Naive thymus-derived CD8-positive, alpha-beta T cell (primary cell): ENCODE measurements at places on chromosomes 11 and 22. TPM values are rescaled to one million over a fixed set of nuclear protein-coding genes. Genes with fewer than 3 reads are reported as not detected.

EPS8L2 gene
- 8.2 TPM for total RNA-seq

SYT9 gene
- total RNA-seq, result not detected

P2RX3 gene
- total RNA-seq, result not detected

ACAD8 gene
- total RNA-seq, result 37.2 TPM

KRTAP5-1 gene
- total RNA-seq, result not detected

GRK3 gene
- 8.5 TPM for total RNA-seq

BLID gene
- total RNA-seq, result not detected

DHCR7 gene
- total RNA-seq, result 17.1 TPM

C1QTNF4 gene
- 0.91 TPM for total RNA-seq

MPEG1 gene
- total RNA-seq, result 5.9 TPM

MACROD1 gene
- total RNA-seq, result 14.4 TPM

- no peak for DNase-seq
These were observed 146.0 kb downstream of the OPCML start for GRCh38 chr11:133386262-133386661.

- peak; percentile 44 for DNase-seq
These were observed 39.1 kb upstream of the CREB3L1 start for GRCh38 chr11:46238078-46238966.

DNA sequence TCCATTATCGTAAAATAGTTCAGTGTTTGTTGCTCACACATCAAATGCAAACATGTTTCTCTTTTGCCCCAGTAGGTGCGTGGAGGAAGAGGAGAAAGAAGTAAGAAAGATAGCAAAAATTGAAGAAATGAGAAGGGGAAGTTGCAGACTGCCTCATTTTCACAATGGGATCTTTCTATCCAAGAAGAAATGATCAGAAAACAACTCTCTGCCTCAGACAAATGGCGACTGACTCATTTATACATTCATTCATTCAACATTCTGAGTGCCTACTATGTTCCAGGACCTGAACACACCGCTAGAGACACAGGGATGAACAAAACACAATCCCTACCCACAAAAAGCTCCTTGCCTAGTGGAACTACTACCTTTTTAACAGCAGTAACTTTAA lies 367 bp downstream of the HPS5 start:
- DNase-seq, result no peak

DNA sequence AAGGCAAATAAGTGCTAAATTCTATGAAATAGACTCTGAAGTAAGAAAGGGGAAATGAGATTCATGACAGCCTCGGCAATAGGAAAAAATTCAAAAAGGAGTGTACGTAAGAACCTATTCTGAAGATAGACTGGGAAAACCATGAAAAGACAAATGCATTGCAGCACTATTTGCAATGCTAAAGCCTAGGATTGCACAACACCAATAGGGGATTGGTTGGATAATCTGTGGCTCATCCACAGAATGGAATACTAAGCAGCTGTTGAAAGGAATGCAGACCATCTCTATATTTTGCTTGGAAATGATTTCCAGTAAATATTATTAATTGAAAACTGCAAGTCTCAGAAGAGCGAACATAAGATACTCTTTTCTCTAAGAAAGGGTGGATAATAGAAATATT lies 91.7 kb upstream of the CLMP start:
- no peak for DNase-seq

GRCh38 chr11:69422645-69423044 lies 58.8 kb upstream of the LINC01488 start:
- no peak for DNase-seq

DNA sequence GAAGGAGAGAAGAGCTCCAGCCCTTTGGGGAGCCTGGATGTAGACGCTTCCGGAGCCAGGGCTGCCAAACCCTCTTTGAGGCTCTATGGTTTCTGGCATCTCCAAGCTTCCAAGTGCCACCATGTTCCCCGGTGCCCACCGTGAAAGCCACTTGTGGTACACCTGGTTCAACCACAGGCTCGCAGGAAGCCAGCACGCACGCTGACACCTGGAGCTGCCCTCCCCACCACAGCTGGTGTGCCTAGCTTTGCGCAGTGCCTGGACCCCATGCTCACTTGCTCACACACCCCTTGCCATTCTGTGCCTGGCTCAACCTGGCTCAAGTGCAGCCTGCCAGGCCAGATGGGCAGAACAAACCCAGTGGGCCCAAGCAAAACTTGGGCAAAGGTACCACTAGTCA lies 831.4 kb downstream of the DLG2 start:
- no peak for DNase-seq

GRCh38 chr11:70836071-70836470 lies 416.3 kb downstream of the SHANK2 start:
- DNase-seq, result no peak

- DNase-seq, result no peak
These were observed 20.0 kb downstream of the PPFIA1 start for GRCh38 chr11:70290361-70291065.

DNA sequence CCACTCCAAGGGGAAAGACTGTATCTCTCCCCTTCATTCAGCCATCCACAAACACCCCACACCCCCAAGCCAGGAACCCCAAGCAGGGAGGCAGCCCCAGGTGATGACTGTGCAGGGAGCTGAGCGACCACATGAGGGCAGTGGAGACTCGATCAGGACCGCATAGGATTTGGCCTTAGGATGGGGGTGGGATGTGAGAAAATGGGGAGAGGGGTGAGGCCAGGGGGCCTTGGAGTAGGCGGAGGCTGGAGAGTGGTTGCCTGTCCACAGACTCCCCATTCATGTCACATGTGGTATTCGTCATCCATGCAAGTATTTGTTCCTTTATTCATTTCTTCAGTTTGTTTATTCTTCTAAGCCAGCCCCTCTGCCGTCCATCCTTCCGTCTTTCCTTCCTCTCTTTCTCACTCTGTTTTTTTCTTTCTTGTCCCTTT lies 2.7 kb upstream of the RHOD start:
- peak; percentile 26 for DNase-seq

GRCh38 chr11:45662665-45663485 lies 2.5 kb downstream of the CHST1 start:
- DNase-seq, result no peak

DNA sequence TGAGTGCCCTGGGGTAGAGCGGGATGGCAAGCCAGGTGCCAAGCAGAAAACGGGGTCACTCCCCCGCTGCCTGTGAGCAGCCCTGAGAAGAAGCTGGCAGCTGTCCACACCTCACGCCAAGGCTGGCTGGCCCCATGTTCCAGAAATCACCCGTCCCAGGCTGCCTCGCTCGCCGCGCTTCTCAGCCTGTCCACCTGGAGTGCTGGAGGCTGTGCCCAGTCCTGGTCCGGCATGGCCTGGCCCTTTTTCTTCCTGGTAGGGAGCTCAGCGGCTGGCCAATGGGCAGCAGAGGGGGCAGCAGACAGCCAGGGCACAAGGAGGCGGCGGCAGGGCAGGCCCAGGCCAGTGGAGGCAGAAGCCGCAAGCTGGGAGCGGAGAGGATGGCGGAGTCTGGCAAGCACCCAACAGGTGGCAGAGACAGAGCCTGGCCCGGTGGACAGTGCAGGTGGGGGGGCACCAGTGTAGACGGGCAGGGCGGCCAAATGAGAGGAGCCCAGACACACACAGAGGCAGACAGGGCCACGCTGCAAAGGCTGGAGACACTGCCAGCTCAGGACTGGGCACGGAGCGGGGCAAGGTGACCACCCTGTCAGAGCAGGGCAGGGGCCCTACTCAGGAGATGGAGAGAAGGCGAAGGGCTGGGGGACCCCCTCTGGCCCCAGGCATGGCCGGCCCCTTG lies 37.2 kb upstream of the TH start:
- DNase-seq, result no peak

DNA sequence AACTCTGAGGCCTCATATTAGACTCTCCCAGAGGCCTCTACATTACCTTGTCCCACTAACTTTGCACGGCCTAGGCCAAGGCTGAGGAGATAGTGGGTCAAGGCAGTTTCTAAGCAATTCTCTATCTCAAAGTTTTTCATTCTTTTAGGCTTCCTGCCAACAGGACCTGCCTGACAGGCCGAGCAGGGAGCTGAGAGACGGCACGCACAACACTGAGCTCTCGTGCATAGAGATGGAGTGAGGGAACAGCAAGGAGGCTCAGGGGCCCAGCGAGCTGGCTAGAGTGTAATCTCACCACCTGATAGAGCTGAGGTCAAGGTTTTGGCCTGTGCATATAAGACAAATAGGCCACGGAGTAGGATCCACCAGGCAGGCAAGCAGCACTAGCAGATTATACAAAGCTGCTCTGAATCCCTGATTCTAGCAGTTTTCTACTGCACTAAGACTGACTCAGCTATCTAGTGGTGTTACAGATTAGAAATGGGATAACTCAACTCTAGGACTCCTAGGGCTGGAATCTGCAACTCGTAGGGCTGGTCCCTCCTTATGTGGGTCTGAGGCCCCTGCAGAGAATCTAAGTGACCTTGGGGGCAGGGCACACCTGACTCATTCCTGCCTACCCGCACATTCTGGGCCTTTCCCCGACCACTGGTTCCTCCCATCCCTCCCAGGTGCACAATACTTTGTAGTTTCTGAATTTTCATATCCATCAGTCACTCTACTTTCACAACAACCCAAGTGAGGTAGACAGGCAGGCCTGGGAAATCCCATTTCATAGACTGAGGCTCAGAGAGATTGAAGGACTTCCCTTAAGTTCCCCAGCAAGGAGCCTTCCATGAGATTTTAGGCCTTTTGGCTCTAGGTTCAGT lies 1.7 kb downstream of the CYB5R2 start:
- no peak for DNase-seq

DNA sequence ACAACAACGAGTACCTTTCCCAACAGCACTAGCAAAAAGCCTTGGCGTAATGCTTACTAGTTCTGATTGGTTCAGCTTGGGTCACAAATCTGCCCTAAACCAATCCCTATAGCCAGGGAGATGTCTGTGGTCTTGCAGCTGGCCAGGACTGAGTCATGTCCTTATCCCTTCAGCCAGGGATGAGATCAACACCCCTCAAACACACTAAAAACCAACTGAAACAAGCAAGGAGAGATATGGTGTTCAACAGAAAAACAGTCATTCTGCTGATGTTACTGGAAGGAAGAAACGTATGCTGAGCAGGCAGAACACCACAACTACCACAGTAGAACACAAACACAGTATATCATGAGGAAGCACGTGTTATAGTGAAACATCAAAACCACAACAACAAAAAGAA lies 375.6 kb downstream of the LARGE1 start:
- DNase-seq, result no peak

- no peak for DNase-seq
These were observed 116.2 kb downstream of the KIAA1671 start for GRCh38 chr22:25068707-25069106.

- DNase-seq, result no peak
These were observed at the start of gene SPTBN2 for GRCh38 chr11:66728693-66729385. SPTBN2 (minus strand) TSS chr11:66729216; CDS start chr11:66721240, 7,976 bp downstream.

DNA sequence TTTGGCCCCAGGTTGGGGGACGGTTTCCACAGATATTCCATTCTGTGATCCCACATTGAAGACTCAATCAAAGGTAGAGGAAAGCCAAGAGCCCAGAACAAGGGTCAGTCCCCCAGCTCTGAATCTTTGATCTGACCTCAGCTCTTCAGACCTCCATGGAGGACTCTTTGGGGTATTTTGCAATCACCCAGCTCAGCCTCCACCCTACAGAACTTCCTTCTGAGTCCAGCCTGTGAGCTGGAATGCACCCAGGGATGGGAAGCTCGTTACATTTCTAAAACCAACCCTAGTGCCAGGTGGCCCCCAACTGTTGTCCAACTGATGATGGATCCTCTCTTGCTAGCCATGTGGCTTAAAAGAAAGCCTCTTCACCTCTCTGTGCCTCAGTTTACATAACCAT lies 335.3 kb downstream of the MN1 start:
- DNase-seq, result no peak

DNA sequence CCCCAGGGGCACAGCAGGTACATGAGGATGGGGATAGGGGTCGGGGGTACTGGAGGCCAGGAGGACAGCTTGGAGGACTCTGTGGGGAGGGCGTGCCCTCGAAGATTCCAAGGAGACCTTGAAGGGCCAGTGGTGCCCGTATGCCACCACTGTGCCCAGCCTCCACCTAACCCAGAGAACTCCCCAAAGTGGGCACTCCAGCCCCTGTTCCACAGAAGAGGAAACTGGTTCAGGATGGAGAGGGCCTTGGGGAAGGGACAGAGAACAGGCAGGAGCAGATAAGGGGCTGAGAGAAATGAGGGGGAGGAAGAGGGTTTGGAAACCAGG lies 2.2 kb upstream of the PHLDA2 start:
- no peak for DNase-seq

DNA sequence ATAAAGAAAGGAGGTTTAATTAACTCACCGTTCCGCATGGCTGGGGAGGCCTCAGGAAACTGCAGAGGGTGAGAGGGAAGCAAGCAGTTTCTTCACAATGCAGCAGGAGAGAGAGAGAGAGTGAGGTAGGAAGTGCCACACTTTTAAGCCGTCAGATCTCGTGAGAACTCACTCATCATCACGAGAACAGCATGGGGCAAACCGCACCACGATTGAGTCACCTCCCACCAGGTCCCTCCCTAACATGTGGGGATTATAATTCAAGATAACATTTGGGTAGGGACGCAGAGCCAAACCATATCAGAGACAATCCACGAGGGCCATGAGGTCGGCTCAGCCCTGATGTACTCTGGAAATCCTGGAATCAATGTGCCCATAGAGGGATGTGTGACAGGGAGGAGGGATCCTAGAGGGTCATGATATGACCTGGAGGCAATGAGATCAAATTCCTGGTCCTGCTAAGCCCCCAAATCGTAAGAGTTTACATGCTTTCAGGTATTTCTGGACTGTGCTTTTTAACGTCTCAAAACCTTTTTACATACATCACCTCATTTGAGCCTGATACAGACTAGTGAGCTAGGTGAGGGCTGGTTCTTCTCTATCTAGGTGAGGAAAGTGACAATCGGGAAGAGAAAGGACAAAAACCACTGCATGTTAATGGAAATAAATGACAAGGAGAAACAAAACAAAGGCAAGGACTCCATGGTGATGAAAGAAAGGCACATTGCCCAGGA lies 19.5 kb upstream of the RASSF10 start:
- no peak for DNase-seq

GRCh38 chr22:29311464-29312217 lies 3.9 kb downstream of the RASL10A start:
- DNase-seq, result no peak

DNA sequence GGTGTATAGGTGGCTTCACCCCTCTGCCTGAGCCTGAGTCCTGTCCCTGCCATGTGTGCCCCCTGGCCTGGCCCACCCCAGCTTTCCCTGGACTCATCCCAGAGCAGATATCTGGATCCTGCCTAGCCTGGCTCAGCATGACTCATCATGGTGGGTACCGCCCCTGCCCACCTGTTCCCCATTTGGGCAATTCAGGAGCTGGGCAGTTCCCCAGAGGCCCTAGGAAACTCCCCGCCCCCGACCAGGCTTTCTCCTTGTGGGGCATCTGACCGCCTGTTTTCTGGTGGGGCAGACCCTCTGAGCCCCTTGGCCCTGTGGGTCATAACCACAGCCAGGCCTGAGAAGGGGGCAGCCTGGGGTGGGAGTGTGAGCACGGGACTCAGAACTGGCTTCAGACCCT lies 4.4 kb downstream of the TSPO start:
- no peak for DNase-seq

DNA sequence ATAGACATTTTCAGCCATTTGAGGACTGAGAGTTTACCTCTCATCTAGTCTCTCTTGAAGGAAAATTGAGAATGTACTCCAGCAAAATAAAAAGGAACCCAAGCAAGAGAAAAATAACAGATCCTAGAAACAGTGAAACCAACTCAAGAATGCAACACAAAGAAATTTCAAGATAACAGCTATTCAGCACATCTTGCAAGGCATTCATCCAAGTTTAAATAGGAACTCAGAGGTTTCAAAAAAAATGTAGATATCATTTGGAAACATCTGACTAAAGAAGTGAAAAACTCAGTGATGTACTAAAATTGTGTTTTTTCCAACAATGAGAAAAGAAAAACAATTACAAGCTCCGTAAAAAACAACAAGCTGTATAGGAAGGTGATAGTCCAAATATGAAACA lies 76.4 kb downstream of the TMEM135 start:
- no peak for DNase-seq
